ENCODE measurements at places on chromosomes 5 and 9.

- DNase-seq, result no peak
These were observed 84.3 kb upstream of the OTULINL start for GRCh38 chr5:14497311-14497710.

DNA sequence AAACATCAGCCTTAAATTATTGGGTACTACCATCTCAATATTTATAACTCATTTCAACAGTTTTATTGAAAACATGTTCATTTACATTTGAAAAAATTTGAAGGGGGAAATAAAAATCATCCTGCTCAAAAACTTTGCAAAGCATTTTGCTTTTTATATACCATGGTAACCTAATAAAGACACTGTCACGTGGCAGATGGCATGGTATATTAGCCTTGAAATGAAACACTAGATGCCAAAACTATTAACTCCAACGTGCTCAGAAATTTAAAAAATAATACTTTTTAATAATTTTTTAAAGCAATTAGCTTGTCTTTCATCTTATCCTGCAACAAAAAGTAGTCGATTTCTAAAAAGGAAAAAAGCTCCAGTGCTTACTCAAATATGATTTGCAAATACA is 88.6 kb upstream of the NFIB start:
- DNase-seq, result no peak

DNA sequence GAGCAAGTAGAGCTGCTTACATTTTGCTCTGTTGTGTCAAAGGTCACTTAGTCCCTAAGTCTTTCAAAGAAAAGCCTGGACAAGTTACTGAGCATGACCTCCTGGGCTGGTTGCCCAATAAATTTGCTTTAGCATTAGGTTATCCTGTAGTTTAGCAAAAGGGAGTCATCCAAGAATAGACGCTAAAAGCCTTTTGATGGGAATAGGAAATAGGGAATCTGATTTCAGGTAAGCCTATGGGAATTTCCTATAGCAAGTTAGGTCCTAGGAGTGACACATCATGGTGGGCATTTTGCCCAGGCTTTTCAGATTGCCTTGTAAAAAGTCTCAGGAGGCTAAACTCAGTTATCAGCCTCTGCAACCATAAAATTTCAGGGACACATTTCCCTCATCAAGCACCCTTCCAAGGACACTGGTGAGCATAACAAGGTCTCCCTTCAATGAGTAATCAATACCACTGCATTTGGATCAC is 67.6 kb upstream of the RANBP3L start:
- DNase-seq, result no peak

GRCh38 chr9:20570756-20571155 is 51.5 kb downstream of the MLLT3 start:
- DNase-seq, result no peak

- DNase-seq, result no peak
These were observed 64.5 kb downstream of the MAMDC2 start for GRCh38 chr9:70108181-70108580.

GRCh38 chr9:27022920-27023319 is 17.4 kb upstream of the LRRC19 start:
- DNase-seq, result no peak

GRCh38 chr5:65468633-65469032 is 13.1 kb downstream of the ADAMTS6 start:
- no peak for DNase-seq

DNA sequence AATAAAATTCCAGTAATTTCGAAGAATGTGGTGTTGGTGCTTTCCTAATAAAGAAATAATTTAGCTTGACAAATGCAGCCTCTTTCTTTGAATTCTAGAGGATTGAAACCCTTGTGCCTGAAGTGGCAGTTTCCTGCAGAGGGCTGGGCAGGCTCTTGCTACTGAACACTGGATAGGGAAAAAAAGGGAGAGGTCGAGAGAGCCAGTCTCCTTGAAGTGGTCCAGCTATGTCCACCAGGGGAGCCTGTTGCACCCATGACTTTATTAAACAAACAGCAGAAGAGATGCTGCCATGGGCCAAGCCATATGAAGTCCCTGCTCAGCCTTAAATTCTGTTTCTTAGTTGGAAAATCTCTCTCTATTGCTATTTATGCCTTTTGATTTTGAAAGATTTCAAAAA is 178.4 kb downstream of the SMARCA2 start:
- no peak for DNase-seq

DNA sequence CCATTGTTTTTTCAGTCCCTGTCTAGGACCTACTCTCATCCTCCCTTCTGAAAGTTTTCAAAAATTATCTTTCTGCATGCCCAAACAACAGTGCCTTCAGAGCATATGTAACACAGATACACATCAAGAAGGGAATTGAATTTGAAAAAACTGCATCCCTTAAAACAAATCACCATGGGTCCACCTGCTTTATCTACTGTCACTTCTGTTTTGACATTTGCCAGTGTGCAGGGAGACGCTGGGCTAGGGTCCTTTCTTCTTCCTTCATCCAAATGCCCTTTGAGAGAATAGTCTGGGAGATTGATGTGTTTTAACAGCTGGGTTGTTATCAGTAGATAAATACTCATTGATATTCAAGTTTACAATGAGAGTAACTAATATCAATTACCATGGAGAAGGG is 1630.1 kb downstream of the MAT2B start:
- DNase-seq, result no peak

- no peak for DNase-seq
These were observed 6.6 kb upstream of the ENC1 start for GRCh38 chr5:74647096-74647495.

GRCh38 chr5:107127878-107128277 is 542.9 kb downstream of the EFNA5 start:
- DNase-seq, result no peak

- DNase-seq, result no peak
These were observed 49.4 kb downstream of the ASTN2 start for GRCh38 chr9:117365438-117365837.

GRCh38 chr9:5917888-5918287 is 27.2 kb downstream of the MLANA start:
- DNase-seq, result no peak
